B cell (primary cell): ENCODE measurements at places on chromosomes 11 and 22. TPM values are rescaled to one million over a fixed set of nuclear protein-coding genes. Genes with fewer than 3 reads are reported as not detected.

- H3K36me3 ChIP-seq, result no peaks in the 10 kb centered on the region
- no peaks in the 10 kb centered on the region for H3K27me3 ChIP-seq
- H3K27ac ChIP-seq, result no peak overlapping the region
- H3K4me3 ChIP-seq, result no peak overlapping the region
Measured at GRCh38 chr11:27916541-27917100, 191.3 kb downstream of the KIF18A start.

- H3K36me3 ChIP-seq, result no peaks in the 10 kb centered on the region
- DNase-seq, result no peak
- H3K27me3 ChIP-seq, result no peaks in the 10 kb centered on the region
- H3K27ac ChIP-seq, result no peak overlapping the region
- H3K4me3 ChIP-seq, result no peak overlapping the region
Measured at GRCh38 chr11:69841859-69842698, 22.9 kb upstream of the FGF3 start.

DNA sequence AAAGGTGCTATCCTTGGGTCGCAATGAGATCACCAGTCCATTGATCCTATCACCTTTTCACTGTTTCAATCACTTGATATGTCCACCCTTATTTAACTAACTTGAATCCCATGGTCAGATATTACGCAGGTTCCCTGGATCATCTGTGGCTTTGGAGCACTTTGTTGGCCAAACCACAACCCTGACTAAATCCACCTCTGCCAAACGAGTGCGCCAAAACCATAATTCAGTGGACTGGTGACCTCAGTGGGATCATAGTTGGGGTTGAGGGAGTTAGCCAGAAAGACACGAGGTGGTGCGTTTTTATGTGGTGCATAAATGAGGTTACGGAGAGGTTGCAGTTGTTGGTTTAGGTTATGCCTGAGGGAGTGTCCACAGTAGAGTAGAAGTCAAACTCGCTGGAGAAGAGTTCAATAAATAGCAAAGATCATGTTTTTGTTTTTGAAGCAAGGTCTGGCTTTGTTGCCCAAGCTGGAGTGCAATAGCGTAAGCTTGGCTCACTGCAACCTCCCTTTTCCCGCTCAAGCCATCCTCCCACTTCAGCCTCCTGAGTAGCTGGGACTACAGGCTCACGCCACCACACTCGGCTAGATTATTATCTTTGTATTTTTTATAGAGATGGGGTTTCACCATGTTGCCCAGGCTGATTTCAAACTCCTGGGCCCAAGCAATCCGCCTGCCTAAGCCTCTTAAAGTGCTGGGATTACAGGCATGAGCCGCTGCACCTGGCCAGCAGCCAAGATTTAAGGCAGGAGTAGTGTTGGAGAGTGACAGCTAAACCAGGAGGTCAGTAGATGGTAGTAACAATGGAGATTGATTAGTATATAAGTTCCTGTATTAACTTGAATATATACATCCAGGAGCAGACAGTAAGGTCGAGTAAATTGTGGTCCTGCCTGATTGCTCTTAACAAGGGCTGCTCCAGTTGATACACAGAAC, 4.5 kb downstream of the FOXR1 start:
- no peak for DNase-seq
- H3K4me1 ChIP-seq, result no peaks in the 10 kb centered on the region
- no peak overlapping the region for H3K27ac ChIP-seq
- no peaks in the 10 kb centered on the region for H3K36me3 ChIP-seq
- H3K4me3 ChIP-seq, result no peak overlapping the region

DNA sequence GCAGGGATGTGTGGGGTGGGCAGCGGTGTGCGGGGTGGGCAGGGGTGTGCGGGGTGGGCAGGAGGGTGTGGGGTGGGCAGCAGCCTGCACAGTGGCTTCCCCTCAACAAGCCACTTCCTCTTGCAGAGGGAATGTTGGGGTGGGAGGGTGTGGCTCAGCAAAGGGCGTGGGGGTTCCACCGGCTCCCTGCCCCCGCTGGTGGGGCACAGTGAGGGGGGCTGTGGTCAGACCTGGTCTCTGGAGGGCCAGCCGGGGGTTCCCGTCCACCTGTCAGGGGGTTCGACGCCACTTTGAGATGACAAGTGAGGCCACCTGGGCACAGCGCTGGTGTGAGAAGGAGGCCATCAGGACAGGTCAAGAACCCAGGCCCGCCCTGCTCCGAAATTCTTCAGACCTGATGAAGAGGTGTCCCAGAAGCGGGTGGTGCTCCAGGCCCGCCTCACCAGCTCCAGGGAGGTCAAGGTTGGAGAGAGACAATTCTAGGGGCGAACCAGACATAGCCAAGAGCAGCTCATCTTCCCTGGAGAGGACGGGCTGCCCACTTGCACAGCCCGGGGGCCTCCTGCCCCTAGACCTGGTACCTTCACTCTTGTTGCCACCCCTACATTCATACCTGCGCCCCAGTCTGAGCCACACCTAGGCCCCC, 1.3 kb downstream of the C11orf21 start:
- DNase-seq, result peak; percentile 67
- H3K27me3 ChIP-seq, result no peaks in the 10 kb centered on the region
- H3K36me3 ChIP-seq, result peaks cover 7% of the 10 kb centered on the region
- H3K4me1 ChIP-seq, result peaks cover 63% of the 10 kb centered on the region

- no peak overlapping the region for H3K27ac ChIP-seq
- no peak overlapping the region for H3K4me3 ChIP-seq
- H3K36me3 ChIP-seq, result no peaks in the 10 kb centered on the region
- H3K27me3 ChIP-seq, result no peaks in the 10 kb centered on the region
- no peak for DNase-seq
Measured at GRCh38 chr11:36210529-36210928, 78.7 kb downstream of the COMMD9 start.

GRCh38 chr11:17760102-17761029, 25.8 kb downstream of the KCNC1 start:
- no peaks in the 10 kb centered on the region for H3K4me1 ChIP-seq
- no peak overlapping the region for H3K27ac ChIP-seq
- H3K36me3 ChIP-seq, result no peaks in the 10 kb centered on the region
- no peak for DNase-seq
- H3K4me3 ChIP-seq, result no peak overlapping the region
- no peaks in the 10 kb centered on the region for H3K27me3 ChIP-seq

Gene MS4A6E
- total RNA-seq, result not detected in 2 replicates

Gene DMC1
- 0.22 and 0.64 TPM in 2 replicates for total RNA-seq

Gene GAL
- total RNA-seq, result not detected in 2 replicates

Gene ZP1
- not detected in 2 replicates for total RNA-seq
